ENCODE measurements at places on chromosomes 3 and 15.

GRCh38 chr3:168659015-168659414, 563.3 kb upstream of the GOLIM4 start:
- DNase-seq: no peak

GRCh38 chr3:157174290-157174648, 14.3 kb upstream of the CCNL1 start:
- DNase-seq: no peak

DNA sequence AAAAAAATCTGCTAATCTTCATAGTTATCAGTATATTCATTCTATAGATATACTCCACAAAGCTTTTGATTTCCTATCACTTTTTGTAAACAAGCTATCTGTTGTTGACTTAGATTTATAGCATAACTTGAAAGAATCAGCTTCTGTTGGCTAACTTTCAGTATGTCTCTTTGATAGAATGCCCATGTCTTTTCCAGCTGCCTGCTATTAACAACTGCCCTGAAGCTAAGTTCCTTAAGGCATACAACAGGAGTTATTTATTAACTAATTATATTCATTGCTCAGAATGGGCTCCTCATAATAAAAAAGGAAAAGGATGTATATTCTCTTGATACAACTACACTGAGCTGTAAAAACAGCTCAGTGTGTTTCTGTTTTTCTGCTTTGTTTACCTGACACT, 293.9 kb downstream of the TUSC7 start:
- no peak for DNase-seq

DNA sequence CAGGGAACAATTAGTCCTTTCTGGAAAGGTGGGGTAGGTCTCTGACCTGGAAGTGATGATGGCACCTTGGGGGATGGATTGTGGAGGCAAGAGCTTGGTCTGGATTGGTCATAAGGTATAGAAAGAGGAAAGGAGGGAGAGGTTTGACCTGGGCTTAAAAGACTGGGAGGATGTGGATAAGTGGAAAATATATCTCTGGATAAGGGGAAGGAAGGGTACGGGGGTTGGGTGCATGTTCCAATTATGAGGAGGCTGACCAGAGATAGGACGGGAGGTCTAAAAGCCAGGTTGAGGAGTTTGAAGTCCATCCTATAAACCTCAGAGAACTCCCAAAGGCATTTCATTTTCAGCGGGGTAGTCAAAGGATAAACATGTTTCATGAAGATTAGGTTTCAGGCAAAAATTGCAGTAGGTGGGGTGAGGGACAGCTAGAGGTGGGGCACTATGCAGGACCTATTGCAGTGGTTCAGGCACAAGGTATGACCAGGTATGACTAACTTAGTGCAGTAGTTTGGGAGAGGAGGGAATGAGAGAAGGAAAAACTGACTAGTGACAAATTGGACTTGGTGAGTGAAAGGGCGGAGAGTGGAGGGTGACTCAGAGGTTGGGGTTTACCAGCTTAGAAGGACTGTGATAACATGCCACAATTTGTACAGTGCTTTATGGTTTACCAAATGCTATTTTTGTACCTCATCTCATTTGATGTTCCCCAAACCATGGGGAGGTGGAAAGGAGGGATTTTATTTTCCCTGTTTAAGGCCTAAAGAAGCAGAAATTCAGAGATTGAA, 10.7 kb downstream of the PDE8A start:
- DNase-seq: no peak

DNA sequence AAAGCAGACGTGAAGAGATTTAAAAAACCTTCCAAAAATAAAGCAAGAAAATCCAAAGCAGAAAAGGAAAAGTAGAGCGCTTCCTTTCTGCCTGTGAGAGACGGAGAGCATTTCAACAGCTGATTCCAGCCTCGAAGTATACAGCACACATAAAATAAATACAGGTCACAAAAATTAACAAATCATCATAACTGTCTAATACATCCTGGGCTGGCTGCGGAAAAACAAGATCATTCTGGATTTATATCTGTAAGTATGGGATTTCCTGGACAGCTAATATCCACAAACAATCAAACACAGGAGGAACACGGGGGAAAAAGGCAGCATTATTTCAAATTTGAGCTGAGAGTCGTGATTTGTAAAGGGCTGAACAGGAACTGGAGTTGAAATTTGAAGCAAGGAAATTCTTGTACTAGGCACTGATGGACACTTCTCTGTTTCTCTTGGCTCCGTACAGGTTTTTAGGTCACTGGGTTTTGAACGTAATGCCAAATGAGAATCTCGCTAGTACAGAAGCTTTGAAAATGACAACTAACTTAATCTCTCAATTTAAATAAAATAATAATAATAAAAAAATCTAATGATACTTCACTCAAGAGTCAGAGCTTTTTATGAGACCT, 577.7 kb downstream of the FOXP1 start:
- no peak for DNase-seq

DNA sequence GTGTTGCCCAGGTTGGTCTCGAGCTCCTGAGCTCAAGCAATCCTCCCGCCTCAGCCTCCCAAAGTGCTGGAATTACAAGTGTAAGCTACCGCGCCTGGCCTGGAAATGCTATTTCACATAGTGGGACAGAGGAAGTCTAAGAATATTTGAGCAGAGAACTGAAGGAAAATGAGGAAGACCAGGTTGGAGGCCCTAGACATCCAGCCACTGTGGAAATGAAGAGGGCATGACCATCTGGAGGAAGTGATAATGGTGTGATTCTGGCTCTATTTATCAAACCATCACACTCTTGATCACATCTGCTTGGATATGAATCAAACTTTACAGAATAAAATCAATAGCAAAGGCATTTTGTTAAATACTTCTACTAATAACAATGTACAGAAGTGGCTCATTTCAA, 65.9 kb upstream of the ARHGEF3 start:
- DNase-seq: no peak

DNA sequence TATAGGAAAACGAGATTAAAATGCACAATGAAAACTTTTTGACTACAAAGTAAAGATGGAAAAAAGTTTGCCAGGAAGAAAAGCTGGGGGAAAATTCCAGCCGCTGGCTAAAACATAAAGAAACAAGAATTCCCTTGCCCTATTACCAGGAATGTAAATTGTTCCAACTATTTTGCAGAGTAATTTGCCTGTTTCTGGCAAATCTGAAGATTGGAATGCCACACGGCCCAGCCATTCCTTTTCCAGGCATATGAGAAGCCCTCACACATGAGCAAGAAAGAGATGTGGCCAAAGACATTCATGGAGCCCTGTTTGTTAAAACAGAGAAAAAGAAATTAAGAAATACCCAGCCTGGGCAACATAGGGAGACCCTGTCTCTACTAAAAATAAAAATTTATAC, 8.4 kb upstream of the GATA2 start:
- DNase-seq: no peak

DNA sequence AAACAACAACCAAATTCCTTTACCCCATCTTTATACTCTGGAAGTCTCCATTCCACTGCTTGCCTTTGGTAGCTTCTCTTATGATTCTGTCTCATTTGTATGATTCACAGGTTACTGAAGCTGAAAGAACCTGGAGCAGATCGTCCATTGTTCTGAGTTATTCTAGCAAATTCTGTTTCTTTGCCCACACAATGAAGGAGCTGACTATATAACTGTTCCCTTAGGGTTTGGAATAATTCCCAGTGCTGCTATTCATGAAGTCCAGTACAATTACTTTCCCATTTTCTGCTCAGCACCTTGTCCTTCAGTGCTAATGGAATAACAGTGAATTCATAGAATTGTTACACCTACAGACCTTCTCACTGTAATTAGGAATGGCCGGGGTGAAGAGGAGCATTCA, 167.8 kb downstream of the CHST2 start:
- DNase-seq: no peak

DNA sequence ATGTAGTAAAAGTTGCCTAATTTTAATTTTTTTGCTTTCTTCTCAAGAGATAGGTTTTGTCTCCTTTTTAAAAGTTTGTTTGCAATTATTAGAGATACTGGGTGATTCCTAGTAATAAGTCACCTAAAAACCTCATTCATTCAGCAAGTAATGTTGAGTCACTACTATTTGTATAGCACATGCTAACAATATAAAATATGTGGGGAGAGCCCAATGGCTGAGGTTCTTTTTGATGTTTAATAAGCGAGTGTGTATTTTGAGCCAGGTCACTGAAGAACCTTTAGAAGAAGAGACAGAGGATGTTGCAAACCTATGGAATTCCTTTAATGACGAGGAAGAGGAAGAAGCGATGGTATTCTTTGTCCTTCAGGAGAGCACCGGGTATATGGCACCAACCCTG, 123.7 kb upstream of the CHRM5 start:
- DNase-seq: no peak

DNA sequence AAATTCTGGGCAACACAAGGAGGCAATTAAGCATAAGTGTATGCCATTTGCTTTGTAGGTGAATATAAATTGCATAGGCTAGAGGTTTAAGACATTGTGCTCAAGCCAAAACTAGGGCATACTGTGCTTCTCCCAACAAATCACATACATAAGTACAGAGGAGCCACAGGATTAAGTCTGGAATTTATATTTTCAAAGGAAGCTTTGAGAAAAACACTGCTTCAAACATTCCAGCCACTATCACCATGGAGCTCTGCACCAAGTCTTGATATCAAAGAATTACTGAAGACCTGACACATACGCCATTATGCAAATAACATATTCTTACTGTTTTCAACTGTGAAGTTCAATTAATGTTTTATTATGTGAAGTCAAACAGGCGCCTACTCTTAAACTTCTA, 119.4 kb upstream of the NPHP3 start:
- no peak for DNase-seq

GRCh38 chr15:101536875-101537405, 47.4 kb upstream of the PCSK6 start:
- DNase-seq: no peak

- no peak for DNase-seq
Measured at GRCh38 chr15:101121511-101122090, 130.2 kb downstream of the CHSY1 start.

DNA sequence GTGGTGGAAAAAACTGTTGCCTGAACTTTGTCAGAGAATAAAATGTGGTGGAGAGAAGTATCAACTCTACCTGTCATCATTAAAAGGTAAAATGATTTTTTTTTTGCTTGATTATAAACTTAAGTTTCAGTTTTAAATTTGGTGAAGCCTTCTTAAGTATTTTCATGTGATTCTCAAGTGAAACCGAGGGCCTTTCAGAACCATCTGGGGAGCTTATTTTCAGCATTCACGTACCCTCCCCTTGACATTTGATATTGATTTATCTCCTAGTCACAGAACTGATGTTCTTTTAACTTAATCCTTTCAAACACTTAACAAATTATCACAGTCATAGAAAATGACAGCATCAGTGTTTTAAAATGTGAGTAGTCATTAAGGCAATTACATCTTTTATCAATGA, 38.5 kb downstream of the HPS3 start:
- no peak for DNase-seq

DNA sequence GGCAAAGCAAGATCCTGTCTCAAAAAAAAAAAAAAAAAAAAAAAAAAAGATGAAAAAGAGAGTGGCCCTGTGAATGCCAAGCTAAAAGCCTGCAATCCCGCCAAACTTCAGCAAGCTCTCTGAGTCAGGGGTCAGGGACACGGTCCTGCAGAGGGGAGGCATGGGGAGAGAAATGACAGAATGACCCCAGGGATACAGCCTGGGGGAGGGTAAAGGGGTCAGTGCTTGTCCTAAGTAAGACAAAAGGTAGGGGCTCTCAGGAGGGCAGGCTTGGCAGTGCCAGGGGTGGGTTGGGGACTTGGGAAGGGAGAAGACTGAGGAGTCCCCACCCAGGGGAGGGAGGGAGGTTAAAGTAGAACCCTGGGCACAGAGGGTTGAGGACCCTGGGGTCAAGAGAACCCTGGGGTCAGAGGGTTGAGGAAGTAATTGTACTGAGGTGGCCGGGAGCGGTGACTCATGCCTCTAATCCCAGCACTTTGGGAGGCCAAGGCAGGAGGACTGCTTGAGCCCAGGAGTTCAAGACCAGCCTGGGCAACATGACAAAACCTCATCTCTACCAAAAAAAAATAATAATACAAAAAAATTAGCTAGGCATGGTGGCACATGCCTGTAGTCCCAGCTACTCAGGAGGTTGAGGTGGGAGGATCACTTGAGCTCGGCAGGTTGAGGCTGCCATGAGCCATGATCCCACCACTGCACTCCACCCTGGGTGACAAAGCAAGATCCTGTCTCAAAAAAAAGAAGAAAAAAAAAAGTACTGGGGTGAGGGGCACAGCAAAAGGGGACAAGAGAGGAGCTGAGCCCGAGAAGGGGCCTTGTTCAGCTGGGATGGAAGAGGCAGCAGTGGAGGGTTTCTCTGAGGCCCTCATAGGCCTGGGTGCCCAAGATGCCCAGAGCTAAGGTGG, 5.2 kb upstream of the SEMA3B start:
- no peak for DNase-seq

DNA sequence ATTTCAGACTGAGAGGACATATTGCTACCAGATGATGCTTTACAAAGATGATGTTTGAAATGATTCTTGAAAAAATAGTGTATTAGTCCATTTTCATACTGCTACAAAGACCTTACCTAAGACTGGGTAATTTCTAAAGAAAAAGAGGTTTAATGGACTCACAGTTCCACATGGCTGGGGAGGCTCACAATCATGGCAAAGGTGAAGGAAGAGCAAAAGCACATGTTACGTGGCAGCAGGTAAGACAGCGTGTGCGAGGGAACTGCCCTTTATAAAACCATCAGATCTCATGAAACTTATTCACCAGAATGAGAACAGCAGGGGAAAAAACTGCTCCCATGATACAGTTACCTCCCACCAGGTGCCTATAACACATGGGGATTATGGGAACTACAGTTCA, 658.4 kb upstream of the CFAP20DC start:
- no peak for DNase-seq

DNA sequence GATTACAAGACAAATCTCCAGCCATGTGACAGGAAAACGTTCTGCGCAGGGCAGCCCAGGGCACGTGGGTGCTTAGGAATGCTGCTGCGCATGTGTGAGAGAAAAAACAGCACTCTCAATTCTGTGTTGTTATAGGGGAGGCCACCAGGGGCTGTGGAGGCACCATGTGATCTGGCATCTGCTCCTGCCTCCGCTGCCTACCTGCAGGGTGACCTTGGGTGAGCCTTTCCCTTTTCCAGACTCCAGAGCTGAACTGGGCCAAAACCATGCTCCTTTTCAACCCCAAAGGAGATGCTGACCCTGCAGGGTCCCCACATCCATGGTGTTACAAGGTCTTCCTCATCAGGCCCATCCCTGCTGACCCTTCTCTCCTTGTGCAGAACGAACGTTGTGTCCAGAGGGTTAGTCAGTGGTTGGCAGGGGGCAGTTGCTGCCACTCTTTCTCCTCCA, 81.5 kb upstream of the RASGRF1 start:
- no peak for DNase-seq

Data from NCI-H2029 treated with DMSO at 0.1 percent for 48 hours (cell line).